ENCODE measurements at places on chromosomes 4 and X. TPM values are rescaled to one million over a fixed set of nuclear protein-coding genes. Genes with fewer than 3 reads are reported as not detected.

- peak; percentile 16 for DNase-seq
These were observed 632.3 kb downstream of the PDHA2 start for GRCh38 chr4:96471956-96472867.

The TMPRSS11F gene
- total RNA-seq = not detected

GRCh38 chr4:136277741-136278140 is 1254.6 kb downstream of the PCDH18 start:
- no peak for DNase-seq

GRCh38 chrX:54808109-54808604 is 612 bp downstream of the MAGED2 start:
- DNase-seq = peak; percentile 91

GRCh38 chr4:81405900-81406401 is 65.8 kb downstream of the RASGEF1B start:
- peak; percentile 42 for DNase-seq

GRCh38 chr4:184951668-184952160 is 66.6 kb upstream of the HELT start:
- DNase-seq = no peak

The MAGEA10 gene
- not detected for total RNA-seq

- DNase-seq = peak; percentile 66
These were observed at the start of gene EPHA5 for GRCh38 chr4:65670331-65671031. Gene EPHA5 (minus strand): TSS chr4:65670489. CDS start chr4:65669742, 747 bp downstream.

GRCh38 chrX:47902161-47902560 is 65.5 kb downstream of the ZNF81 start:
- DNase-seq = no peak

DNA sequence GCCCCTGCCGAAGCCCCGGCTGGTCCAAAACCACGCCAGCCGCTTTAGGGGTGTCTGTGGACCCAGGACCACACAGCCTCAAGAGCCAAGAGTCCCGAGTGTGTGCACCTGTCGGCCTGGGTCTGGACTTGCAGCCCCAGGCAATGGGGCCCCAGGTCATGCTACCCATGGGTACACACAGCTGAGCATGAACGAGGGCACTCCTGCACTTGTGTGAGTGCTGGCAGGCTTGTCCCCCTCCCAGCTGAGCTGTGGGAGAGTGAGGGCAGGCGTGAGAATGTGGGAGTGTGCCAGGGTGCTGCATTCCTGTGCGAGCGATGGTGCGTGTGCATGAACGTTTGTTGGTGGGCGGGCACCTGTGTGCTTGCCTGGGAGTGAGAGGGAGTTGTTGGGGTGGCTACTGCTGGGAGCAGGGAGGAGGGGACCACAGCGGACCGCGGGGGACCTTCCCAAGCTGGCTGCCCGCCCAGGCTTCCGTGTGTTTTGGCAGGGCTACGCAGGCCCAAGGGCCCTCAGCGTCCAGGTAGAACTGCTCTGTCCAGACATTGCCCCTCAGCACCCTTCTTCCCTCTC is 30.8 kb downstream of the BLOC1S4 start:
- DNase-seq = peak; percentile 88

DNA sequence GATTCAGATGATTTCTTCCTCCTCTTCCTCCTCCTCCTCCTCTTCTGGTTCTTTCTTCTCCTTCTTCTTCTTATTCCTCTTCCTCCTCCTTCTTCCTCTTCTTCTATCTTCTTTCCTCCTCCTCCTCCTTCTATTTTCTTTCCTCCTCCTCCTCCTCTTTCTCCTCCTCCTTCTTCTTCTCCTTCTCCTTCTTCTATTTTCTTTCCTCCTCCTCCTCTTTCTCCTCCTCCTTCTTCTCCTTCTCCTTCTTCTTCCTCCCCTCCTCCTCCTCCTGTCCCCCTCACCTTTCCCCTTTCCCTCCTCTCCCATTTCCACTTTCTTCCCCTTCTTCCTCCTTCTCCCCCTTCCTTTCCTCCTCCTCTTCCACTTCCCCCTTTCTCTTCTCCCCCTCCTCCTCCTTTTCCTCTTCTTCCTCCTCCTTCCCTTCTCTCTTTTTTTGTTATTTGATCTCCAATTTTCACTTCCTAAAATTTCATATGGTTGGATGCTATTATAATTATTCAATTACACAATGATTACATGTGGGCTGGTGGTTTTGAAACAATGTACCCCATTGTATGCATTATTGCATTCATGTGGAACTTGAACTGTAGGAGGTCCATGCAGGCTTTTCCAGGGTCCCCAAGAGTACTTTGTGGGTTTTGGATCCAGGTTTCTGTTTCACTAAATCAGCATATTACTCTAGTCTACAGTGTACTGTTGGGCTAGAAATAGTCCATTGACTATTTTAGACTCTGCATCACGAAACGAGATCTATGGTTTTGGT is 68.1 kb downstream of the SORBS2 start:
- DNase-seq = no peak

All from stomach (tissue), 19 donors.